Activated CD4-positive, alpha-beta T cell treated with anti-CD3 and anti-CD28 coated beads for 36 hours (primary cell): ENCODE measurements at places on chromosomes 12 and 14. TPM values are rescaled to one million over a fixed set of nuclear protein-coding genes. Genes with fewer than 3 reads are reported as not detected.

DNA sequence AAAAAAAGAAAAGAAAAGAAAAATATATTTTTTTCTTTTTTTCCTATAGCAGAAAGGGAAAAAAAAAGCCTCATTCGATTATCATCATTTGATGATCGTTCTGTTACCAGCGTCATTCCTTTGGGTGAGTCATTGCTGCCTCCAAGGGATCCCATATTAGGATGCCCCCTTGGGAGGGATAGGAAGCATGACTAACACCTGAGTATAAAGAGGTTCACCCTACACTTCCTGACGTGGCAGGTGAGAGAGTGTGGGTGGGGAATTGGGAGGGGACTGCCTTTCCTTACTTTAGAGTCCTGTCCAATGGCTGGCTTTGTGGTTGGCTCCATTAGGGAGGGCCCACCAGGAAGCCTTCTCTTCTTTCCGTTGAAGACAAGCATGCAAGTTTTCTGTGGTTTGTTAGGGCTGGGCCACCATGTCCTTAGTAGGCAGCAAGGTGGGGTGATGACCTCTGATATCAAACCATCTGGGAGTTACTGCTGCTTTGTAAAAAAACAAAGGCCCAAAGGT is 56.1 kb upstream of the FUT8 start:
- peaks cover 19% of the 10 kb centered on the region for H3K36me3 ChIP-seq
- peaks cover 47% of the 10 kb centered on the region for H3K4me1 ChIP-seq
- H3K27me3 ChIP-seq: no peaks in the 10 kb centered on the region
- DNase-seq: peak; percentile 58
- no peak overlapping the region for H3K4me3 ChIP-seq

DNA sequence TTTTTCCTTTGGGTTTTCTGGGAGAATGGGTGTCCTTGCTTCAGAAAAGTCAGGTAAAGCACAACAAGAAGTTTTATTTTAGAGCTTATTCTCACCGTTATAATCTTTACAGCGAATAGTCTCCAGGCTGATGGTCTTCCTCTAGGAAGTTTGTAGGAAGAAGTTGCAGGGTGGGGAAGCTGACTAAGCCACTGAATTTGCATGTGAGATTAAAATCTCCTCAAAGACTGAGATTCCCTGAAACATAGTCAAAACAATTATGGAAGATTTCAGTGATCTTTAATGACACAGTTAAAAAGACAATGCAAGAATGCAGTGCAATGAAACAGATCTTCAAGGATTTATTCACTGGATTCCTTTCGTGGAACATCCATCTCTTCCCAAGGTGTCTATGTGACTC is 1.2 kb downstream of the TAS2R10 start:
- H3K27ac ChIP-seq: no peak overlapping the region
- no peak for DNase-seq
- no peak overlapping the region for H3K4me3 ChIP-seq
- H3K27me3 ChIP-seq: no peaks in the 10 kb centered on the region
- H3K36me3 ChIP-seq: no peaks in the 10 kb centered on the region

The PRIMA1 gene
- total RNA-seq: not detected

The PTPRO gene
- 0.46 TPM for total RNA-seq

DNA sequence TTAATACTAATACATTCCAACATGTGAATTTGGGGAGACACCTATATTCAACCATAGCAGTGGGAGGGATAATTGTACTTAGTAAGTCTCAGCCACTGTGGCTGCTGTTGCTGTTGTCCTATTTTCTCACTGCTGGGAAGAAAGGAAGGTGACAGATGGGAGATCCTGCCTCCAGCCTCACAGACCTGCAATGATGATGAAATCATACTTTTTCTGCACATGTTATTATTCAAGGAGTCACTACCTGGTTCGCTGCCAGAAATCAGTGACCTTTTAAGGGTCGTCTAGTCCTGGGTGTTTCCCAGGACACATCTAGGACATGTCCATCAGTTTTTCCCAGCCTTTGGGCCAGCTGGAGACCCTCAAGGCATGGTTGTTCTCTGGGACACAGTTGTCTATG is 106.2 kb upstream of the RPH3A start:
- H3K4me3 ChIP-seq: no peak overlapping the region
- peaks cover 32% of the 10 kb centered on the region for H3K27me3 ChIP-seq
- no peaks in the 10 kb centered on the region for H3K4me1 ChIP-seq
- no peak overlapping the region for H3K27ac ChIP-seq
- H3K36me3 ChIP-seq: no peaks in the 10 kb centered on the region

The SRP54 gene
- 81.1 TPM for total RNA-seq

The ASIC1 gene
- total RNA-seq: 8.0 TPM

GRCh38 chr14:102903889-102904512 is 18.5 kb upstream of the AMN start:
- H3K4me1 ChIP-seq: peaks cover 14% of the 10 kb centered on the region
- H3K4me3 ChIP-seq: no peak overlapping the region
- H3K36me3 ChIP-seq: peaks cover 49% of the 10 kb centered on the region
- H3K27ac ChIP-seq: peak overlapping the region; percentile 17

DNA sequence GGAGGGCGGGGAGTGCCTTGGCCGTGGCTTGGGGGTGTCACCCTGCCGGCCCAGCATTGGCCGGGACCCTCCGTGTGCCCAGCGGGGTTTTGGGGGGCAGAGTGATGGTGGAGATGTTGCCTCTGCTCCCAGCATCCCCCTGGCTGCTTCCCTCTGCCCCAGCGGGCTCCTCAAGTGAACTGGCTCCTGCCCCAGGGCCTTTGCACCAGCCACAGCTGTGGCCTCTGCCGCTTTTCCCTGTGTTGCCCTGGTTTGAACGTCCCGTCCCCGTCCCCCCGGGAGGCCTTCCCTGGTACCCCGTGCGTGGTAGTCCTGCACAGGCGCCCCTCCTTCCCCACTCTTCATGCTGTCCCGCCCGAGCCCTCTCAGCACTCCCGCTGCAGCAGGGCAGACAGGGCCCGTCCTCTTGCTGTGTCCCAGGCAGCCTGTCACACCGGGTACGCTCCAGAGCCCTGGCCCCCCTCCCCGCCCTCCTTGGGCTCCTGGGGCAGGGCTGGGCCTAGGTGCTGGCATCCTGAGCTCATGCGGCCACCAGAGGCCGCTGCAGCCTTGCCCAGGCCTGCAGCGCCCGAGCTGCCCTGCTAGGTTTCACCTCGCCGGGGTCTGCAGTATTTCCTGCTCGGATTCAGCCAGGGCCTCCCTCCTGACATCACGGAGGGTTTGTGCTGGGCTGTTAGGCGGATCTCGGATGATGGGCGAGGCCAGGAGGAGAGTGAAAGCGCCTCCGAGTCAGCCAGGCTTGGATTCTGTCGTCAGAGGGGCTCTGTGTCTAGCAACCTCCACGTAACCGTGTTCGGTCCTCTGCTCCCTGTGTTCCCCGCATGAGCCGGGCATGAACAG is 9.5 kb downstream of the NOC4L start:
- no peak overlapping the region for H3K27ac ChIP-seq
- DNase-seq: peak; percentile 82
- no peaks in the 10 kb centered on the region for H3K4me1 ChIP-seq
- H3K4me3 ChIP-seq: no peak overlapping the region

The RDH5 gene
- total RNA-seq: 12.2 TPM

GRCh38 chr12:93156086-93156716 is 221.5 kb upstream of the NUDT4 start:
- no peak overlapping the region for H3K27ac ChIP-seq
- no peak for DNase-seq
- H3K36me3 ChIP-seq: peaks cover 3% of the 10 kb centered on the region
- peaks cover 2% of the 10 kb centered on the region for H3K27me3 ChIP-seq
- H3K4me1 ChIP-seq: peaks cover 2% of the 10 kb centered on the region
- H3K4me3 ChIP-seq: no peak overlapping the region

DNA sequence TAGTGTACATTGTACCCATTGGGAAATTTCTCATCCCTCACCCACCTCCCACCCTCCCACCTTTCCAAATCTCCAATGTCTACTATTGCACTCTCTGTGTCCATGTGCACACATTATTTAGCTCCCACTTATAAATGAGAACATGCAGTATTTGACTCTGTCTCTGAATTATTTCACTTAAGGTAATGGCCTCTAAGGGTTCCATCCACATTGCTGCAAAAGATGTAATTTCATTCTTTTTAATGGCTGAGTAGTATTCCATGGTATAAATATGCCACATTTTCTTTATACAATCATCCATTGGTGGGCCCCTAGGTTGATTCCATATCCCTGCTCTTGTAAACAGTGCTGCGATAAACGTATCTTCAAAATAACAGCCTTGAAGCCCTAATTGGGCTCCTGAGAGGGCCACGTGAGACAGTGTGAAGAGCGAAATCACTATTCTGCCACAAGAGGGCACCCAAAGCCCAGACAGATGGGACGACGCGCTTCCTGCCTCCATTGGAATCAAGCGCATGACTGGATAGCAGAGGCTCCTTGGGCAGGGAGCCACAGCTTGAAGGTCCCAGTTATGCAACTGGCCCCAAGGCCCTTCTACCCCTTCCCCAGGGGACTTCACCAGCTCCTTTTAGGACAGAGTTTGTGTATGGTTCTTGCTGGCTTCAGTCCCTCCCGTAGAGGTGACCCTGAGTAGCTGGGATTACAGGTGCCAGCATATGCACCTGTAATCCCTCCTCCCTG is 21.3 kb upstream of the CD27 start:
- peak overlapping the region; percentile 87 for H3K27ac ChIP-seq
- no peaks in the 10 kb centered on the region for H3K36me3 ChIP-seq
- H3K4me3 ChIP-seq: peak overlapping the region; percentile 39
- H3K27me3 ChIP-seq: no peaks in the 10 kb centered on the region
- H3K4me1 ChIP-seq: peaks cover 47% of the 10 kb centered on the region

GRCh38 chr12:92442782-92443181 is 260.0 kb upstream of the PLEKHG7 start:
- peaks cover 34% of the 10 kb centered on the region for H3K4me1 ChIP-seq
- H3K36me3 ChIP-seq: no peaks in the 10 kb centered on the region
- peak overlapping the region; percentile 61 for H3K27ac ChIP-seq
- peak; percentile 8 for DNase-seq

GRCh38 chr12:26971963-26972362 is 33.7 kb downstream of the FGFR1OP2 start:
- H3K36me3 ChIP-seq: peaks cover 38% of the 10 kb centered on the region
- H3K4me1 ChIP-seq: peaks cover 22% of the 10 kb centered on the region
- no peak overlapping the region for H3K4me3 ChIP-seq
- no peaks in the 10 kb centered on the region for H3K27me3 ChIP-seq
- no peak overlapping the region for H3K27ac ChIP-seq

The WNT1 gene
- total RNA-seq: not detected

GRCh38 chr12:94282675-94283074 is 134.3 kb downstream of the PLXNC1 start:
- DNase-seq: peak; percentile 53
- peaks cover 21% of the 10 kb centered on the region for H3K4me1 ChIP-seq
- H3K36me3 ChIP-seq: peaks cover 12% of the 10 kb centered on the region
- no peak overlapping the region for H3K4me3 ChIP-seq
- no peaks in the 10 kb centered on the region for H3K27me3 ChIP-seq
- H3K27ac ChIP-seq: peak overlapping the region; percentile 66

GRCh38 chr14:102523569-102524450 is 14.2 kb upstream of the ANKRD9 start:
- H3K4me3 ChIP-seq: peak overlapping the region; percentile 68
- no peaks in the 10 kb centered on the region for H3K36me3 ChIP-seq
- no peaks in the 10 kb centered on the region for H3K27me3 ChIP-seq
- no peak for DNase-seq

The BRMS1L gene
- 5.3 TPM for total RNA-seq

DNA sequence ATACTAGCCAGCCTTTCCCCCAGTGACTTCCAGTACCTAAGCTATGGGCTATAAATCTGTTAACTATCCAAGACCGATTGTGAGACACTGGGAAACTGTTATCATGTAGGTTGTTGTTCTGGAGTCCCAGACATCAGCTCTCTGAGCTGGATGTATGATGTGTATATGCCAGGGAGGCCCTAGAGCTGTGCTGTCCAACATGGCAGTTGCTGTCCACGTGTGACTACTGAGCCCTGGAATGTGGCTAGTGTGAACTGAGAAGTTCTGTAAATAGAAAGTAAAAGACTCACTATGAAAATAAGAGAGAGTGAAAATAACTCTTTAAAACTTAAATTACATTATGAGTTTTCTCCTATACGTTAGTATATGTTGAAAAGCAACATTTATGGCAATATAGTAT is 755.8 kb upstream of the FBXO33 start:
- no peak overlapping the region for H3K27ac ChIP-seq
- H3K27me3 ChIP-seq: no peaks in the 10 kb centered on the region
- no peak for DNase-seq
- no peaks in the 10 kb centered on the region for H3K36me3 ChIP-seq
- no peak overlapping the region for H3K4me3 ChIP-seq

DNA sequence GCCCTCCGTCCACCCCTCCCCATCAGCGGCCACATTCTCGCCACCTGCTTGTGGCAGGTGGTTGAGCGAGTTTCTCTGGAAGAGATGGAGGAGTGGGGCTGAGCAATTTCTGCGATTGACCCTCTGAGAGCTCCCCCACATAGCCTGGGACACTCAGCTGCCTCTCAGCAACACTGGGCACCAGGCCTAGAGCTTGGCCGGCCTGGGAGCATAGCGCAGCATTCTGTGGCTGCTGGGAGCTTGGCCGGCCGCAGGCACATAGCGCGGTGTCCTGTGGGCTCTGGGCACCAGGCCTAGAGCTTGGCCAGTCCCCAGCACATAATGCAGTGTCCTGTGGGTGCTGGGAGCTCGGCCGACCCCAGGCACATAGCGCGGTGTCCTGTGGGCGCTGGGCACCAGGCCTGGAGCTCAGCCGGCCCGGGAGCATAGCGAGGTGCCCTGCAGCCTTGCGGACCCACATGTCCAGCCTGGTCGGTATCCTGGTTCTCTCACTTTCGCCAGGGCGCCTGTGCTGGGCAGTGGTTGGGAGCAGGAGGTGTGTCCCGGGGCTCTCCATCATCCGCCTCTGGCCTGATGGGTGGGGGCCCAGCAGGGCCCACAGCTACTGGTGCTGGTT is 43.8 kb downstream of the LRCOL1 start:
- DNase-seq: no peak
- peaks cover 2% of the 10 kb centered on the region for H3K36me3 ChIP-seq
- H3K27me3 ChIP-seq: no peaks in the 10 kb centered on the region
- H3K4me1 ChIP-seq: no peaks in the 10 kb centered on the region

The RAD51AP1 gene
- 50.9 TPM for total RNA-seq

The OAS1 gene
- 50.5 TPM for total RNA-seq

- no peak for DNase-seq
- H3K36me3 ChIP-seq: peaks cover 57% of the 10 kb centered on the region
- H3K27me3 ChIP-seq: no peaks in the 10 kb centered on the region
- peaks cover 29% of the 10 kb centered on the region for H3K4me1 ChIP-seq
Observed at GRCh38 chr12:96274331-96274730, 80.2 kb downstream of the ELK3 start.

DNA sequence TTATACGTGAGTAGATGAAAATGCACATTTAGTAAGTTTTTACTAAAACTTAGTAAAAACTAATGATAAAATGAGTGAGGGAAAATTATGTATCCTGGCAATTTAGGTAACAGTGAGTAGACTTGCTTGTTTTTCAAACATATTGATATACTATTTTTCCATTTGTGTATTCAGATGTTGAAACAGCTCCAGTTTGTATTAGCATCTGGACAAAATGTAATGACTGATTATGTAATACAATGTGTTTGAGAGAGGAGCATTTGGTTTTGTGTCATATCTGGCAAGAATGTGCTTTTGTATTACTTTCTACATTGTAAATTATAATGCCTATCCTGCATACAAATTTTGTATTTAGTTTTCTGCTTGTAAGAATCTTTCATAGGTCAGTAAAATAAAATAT is 5.6 kb downstream of the CNOT2 start:
- peaks cover 27% of the 10 kb centered on the region for H3K36me3 ChIP-seq
- H3K27me3 ChIP-seq: no peaks in the 10 kb centered on the region
- H3K4me3 ChIP-seq: no peak overlapping the region
- peaks cover 83% of the 10 kb centered on the region for H3K4me1 ChIP-seq
- DNase-seq: no peak
- no peak overlapping the region for H3K27ac ChIP-seq
